ENCODE measurements at places on chromosomes 4 and X. TPM values are rescaled to one million over a fixed set of nuclear protein-coding genes. Genes with fewer than 3 reads are reported as not detected.

The NAA11 gene
- not detected for total RNA-seq

The LIMCH1 gene
- 0.17 TPM for total RNA-seq

The MAGEB1 gene
- total RNA-seq, result not detected

The GAGE13 gene
- not detected for total RNA-seq

Measured in bronchial smooth muscle cell (primary cell).